DMS153 (cell line): ENCODE measurements at places on chromosomes 1 and 21.

GRCh38 chr1:150887018-150887417 lies at the start of gene CTXND2:
Gene CTXND2, plus strand, starts transcription at chr1:150887136. Its CDS starts 25,179 bp downstream, at chr1:150912315.
- DNase-seq: no peak

GRCh38 chr1:224769452-224770335 lies 153.6 kb downstream of the CNIH3 start:
- DNase-seq: no peak

DNA sequence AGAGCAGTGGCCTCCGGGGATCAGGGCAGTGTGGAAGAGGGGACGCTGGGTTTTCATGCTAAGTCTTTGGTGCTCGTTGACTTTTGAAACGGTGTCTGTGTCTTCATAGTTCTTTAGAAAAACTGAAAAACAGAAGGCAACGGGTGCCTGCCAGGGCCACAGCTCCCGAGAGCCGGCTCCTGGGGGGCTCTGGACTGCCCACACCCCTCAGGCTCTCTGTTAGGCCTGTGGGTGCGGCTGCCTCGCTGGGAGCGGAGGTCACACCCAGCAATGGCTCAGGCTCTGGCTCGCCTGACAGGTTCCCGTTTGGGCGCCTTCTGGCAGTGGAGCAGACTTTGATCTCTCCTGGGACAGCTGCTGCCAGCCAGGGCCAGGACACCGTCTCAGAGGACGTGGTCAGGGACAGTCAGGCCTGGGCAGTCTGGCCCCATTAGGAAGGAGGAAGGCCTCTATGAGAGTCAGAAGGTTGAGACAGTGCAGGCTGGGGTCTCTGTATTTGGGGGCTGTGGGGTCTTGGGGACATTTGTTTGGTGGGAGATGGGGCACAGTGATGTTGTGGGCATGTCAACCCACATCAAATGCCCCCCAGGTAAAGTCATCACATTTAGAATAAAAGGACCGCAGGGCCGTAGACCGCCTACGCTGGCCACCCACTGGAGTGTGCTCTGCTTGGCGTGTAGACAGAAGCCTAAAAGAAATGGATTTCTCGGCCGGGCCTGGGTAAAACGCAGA lies 5.6 kb downstream of the ARHGEF16 start:
- DNase-seq: no peak

DNA sequence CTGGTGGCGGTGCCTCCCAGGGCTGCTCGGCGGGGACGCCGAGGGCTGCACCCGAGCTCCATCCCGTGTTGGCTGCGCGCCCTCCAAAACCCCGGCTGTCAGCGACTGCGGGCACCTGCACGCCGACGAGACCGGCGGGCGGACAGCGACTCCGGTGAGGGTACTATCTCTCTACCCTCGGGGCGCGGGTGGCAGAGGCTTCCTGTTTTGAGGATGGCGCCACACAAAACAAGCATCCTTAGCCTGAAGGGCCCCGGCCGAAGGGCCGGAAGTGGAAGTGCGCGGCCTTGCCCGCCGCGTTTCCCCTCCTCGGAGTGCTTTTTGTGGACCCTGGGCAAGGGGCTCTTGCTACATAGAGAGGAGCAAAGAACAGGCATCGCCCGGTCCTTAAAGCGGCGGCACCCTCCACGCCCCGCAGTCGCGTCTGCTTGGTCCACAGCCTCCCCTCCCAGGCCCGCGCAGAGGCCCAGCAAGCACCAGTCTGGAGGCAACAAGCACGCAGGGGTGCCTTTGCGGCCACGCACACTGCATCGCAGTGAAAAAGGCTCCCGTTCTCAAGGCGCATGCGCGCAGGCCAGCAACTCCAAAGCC lies 561 bp upstream of the COQ8A start:
- peak; percentile 87 for DNase-seq

DNA sequence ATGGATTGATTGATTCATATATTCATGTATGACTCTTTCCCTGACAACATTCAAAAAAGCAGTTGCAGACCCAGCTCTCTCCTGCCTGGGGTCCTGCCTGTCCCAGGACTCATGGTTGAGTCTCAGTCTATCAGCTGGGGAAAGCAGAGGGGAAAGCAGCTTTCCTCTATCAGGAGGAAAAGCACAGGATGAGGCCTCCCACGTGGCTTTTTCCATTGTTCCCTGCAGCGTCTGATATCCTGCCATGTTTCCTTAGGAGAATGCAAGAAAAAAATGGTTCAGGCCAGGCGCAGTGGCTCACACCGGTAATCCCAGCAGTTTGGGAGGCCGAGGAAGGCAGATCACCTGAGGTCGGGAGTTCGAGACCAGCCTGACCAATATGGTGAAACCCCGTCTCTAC lies 133.0 kb upstream of the VAMP3 start:
- DNase-seq: no peak

GRCh38 chr1:51648180-51649109 lies 31.6 kb downstream of the OSBPL9 start:
- no peak for DNase-seq

GRCh38 chr1:31183927-31184554 lies 55.6 kb downstream of the NKAIN1 start:
- DNase-seq: peak; percentile 69

DNA sequence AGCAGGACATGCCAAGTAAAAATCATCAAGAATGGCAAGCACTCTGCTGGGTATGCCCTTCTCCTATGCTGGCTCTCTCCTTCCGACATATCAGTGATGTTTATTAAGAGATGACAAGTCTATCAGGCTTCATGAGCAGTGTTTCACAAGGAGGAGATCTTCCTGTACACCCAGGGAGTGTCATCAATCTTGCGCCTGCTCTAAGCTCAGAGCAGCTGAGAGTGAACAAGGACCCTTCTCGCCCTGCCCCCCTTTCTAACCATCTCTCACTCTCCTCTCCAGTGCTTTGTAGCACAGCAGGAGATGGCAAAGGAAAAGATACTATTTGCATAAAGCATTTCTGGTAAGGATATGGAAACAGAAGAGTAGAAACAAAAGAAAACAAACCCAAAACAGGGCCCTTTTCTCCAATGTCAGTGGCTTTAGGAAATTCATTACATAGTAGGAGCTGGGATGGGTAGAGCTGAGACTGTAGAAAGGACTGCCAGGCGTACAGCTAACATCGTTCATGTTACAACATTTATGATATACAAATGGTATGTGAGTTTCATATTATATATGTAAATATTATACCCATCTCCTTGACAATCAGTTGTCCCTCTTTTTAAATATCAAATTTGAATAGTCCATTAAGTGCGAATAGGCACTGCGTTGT lies 201.7 kb downstream of the NUF2 start:
- DNase-seq: no peak

DNA sequence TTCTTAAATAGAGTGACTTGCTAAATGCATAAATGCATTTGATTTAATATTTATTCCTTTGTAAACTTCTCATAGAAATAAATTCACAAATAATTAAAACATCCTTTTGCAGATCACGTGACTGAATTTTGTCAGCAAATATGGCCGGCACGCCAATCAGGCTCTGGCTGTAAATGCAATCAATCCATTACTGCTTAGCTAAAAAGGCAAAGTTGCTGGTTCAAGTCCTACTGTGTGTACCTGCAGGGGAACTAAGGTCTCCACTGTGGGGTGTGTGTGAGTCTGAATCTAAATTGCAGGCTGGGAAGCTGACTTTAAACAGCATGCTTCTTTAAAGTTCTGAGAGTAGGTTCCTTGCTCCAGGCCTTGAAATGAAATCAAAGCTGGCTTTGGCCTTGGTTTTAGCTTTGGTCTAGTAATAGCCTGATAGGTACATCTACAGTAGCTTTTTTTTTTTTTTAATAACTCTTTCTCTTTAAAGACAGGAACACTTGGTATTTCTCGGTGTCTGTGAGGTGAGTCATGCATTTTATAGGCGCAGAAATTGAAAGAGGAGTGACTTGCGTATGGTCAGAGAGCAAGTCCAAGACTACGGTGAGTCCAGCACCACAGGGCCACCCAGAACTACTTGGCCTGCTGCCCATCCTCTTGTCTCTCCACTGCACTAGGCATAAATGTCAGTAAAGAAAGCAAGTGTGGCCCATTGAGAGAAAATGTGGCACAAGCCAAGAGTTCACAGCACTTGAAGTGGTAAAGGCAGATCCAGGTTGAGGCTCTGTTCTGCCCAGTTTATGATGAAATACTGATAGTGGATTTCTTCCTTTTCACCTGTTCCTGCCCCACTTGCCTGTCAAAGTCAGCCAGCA lies 36.2 kb upstream of the LYST start:
- DNase-seq: no peak

- DNase-seq: no peak
These were observed 200.9 kb downstream of the LTN1 start for GRCh38 chr21:28791595-28792282.

DNA sequence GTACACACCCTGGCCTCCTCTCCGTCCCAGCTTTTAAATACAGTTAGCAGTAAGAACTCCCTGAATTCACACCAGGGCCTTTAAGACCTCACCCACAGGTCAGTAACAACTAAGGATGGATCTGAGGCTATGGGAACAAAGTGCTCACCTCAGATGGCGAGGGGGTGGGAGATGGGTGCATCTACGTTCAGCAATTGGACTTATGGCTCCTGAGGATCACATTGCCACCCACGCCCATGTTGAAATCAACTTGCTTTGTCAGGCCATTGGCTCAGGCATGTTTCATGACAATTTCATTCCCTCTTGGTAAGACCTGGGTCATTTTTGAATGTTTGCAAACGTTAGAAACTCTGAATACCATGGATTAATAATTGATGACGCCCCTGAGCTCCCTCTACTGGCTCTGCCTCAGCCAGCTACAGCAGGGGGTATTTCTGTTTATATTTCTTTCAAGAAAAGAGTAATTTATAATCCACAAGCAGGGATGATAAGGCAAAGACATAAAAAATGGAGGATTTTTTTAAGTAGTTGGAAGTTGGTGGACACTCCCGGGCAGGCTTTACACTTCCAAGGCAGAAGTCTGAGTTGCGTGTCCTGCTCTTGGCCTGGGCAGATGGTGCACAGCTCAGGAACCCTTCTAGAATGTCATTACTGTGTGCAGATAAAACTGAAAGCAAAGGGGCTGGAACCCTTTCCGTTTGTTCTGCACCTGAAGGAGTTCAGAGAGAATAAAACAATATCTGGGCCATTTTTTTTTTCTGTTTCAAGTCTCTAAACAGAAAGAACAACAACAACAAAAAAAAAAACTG lies 13.7 kb upstream of the LBR start:
- peak; percentile 57 for DNase-seq

- no peak for DNase-seq
These were observed 94.6 kb upstream of the TENT5C start for GRCh38 chr1:117511273-117511672.

DNA sequence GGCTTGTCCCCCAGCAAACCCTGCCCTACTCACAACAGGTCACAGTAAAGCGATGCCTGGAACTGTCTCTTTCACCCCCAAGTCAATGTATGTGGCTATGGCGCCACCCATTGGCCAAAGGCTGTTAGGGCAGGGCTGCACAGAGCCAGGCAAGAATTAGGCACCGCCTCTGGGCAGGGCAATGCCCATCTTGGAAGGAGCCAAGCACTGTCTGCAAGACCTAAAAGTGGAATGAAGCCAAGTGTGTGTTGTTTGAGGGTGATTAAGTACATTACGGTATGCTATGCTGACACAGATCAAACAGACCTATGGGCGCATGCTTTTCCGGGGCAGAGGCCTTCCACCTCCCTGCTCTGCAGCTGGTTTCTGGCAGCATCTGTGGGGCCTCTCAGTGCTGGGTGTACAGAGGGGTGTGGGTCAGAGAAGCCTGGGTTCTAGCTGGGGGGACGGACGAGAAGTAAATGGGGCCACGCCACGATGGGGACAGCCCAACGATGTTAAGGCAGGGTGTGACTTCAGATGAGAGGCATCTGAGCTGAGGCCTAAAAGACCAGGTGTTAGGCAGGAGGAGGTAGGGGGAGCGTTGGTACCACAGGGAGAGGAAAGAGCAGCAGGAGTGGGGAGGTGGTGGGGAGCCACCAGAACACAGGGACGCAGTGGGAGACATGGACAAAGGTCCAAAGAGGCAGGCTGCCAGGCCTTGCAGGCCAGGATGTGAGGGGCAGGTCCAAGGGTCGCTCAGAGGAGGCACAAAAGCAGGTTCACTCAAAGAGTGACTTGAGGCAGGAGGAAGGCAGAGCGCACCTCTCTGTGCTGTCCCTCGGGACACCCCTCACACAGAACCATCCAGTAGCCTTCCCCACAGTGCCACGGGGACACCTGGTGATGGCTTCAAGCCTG lies 49.8 kb downstream of the ACOT7 start:
- DNase-seq: no peak

DNA sequence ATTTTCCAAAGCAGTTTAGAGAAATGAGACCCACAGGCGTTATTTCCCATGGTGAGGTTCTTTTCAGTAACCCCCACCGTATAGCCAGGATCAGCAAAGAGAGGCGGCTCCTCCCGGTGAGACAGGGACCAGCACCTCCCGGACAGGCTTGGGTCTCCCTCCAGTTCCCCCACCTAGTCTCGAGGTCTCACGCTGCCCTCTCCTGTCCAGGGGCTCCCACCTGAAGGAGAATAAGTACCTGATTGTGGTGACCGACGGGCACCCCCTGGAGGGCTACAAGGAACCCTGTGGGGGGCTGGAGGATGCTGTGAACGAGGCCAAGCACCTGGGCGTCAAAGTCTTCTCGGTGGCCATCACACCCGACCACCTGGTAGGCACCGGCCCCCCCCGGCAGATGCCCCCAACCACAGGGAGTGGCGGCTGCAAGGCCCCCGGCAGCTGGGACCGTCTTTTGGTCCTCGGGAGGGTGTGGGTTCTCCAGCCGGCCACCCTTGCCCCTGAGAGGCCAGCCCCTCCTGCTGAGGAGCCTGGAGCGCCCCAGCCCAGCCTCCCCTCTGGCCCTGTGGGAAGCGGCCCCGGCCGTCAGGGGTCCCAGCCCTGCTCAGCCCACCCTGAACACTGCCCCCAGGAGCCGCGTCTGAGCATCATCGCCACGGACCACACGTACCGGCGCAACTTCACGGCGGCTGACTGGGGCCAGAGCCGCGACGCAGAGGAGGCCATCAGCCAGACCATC lies 4.9 kb downstream of the COL6A1 start:
- no peak for DNase-seq
